ENCODE measurements at places on chromosomes 3 and 15.

DNA sequence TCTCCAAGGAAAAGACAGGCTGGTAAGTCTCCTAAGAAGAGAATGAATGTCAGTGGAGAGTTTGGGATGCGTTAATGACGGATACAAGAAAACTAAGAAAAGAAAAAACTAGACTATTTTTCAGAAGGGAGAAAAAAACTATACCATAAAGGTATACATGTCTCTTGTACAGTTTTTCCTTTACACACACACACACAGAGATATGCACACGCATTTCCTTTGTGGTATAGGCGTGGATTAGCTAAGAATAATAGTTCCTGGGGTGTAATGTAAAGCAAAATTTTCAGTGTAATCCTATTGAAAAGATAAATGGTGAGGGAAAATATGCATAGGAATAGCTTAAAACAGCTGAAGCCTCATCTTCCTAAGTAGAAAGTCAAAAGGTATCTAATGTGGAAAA, 36.3 kb downstream of the GABPB1 start:
- DNase-seq: no peak

GRCh38 chr3:47291158-47291753, 8.5 kb downstream of the KLHL18 start:
- no peak for DNase-seq

DNA sequence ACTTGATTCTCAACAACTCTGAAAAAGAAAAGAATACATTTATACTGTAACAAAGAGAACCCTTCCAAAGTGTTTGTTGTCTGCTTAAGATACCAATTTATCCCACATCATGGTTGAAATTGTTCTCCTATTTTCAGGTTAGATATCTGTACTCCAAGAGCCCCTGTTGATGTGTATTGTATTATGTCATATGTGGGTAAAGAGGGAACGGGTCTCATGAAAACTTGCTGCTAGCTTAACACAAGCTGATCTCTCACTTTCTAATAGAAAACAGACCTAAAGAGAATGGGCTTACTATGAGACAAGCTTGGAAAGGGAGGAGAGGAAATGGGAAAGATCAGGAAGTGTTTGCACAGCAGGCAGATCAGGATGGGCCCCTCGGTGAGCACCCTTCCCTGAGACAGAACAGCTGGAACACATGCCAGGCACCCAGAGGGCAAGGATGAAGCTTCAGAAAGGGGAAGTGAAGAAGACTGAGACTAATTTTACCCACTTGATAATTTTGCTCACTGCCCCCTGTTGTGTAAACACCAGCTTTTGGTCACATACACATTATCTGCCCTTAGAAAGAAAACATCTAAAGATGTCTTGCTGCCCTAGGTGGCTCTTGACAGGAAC, 747.9 kb upstream of the CCDC54 start:
- DNase-seq: no peak

DNA sequence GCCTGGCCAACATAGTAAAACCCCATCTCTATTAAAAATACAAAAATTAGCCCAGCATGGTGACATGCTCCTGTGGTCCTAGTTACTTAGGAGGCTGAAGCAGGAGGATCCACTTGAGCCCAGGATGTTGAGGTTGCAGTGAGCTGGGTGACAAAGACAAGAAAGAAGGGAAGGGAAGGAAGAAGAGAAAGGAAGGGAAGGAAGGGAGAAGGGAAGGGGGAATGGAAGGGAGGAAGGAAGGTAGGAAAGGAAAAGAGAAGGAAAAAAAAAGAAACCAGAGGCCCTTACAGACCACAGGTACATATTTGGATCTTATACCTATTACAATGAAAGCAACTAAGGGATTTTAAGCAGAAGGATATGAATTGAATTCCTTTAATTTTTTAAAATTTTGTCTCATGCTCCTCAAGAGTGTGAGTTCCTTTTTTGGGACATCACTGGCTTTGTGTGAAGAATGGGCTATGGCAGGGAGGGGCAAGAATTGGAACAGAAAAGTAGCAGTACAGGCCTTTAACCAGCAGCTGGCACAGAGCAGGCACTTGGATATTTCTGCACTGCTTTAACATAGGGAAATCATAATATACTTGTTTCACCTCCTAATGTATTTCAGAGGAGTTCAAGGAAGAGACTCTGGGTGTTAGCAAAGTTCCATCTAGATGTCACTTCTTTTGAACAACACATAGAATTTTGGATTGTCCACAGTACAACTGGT, 7.9 kb downstream of the RAB27A start:
- DNase-seq: peak; percentile 12

GRCh38 chr3:50338965-50339364, 1.7 kb downstream of the RASSF1 start:
- DNase-seq: no peak

Measured in GM03348 (cell line).